ENCODE measurements at places on chromosomes 12 and 14. TPM values are rescaled to one million over a fixed set of nuclear protein-coding genes. Genes with fewer than 3 reads are reported as not detected.

MMP14 gene
- total RNA-seq = 804 TPM

LRTM2 gene
- total RNA-seq = not detected

USP44 gene
- 0.41 TPM for total RNA-seq

- no peak for DNase-seq
Observed at GRCh38 chr12:96400631-96401075, 414 bp upstream of the CDK17 start.

DNA sequence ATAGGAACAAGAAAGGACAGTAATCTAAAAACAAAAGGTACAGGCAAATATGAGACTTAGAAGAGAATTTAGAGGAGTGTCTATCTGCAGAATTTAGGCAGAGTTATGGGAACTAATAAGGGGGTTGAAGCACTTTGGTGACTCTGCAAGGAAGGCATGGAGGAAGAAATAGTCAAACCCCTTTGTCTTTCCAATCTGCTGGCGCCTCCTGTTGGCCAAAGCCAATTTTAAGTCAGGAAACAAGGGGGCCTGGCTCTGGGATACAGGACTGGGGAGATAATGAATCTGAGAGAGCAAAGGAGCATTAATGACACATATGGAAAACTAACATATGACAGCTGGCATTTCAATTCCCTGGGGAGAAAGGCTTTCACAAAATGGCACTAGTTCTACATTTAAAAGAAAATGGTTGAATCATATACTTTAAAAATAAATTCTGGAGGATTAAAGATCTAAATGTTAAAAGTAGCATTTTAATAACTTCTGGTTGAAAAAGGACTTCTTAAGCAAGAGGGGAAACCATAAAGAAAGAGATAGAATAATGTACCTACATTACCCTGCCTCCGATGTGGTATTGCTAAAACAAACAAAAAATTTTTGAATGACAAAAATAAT is 48.5 kb upstream of the CSRP2 start:
- peak; percentile 2 for DNase-seq

DNA sequence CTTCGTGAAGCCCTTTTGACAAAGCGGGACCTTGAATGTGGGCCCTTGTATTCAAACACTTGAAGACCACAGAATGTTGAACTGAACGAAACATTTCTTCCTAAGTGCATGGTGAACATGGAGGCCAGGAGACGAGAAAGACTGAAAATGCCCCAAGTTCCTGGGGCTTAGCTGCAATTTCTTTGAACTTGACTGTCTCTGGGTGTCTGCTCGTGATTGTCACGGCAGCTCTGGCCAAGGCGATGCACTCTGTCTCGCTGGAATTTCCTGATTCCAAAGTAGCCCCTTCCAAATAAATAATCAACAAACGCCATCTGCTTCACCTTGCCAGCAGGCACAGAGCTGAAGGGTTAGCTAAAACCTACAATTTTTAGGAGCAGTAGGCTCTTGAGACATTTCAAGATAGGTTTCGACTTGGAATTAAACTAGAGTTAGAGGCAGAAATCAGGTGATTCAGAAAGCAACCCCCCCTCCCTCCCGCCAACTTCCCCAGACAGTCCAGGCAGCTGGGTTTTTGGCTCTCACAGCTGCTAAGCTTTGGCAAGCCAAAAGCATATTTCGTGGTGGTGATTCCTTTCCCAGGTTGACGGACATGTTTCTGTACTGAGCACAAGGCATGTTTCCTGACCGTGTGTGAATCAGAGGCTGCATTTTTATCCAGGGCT is 13.5 kb upstream of the IRF2BPL start:
- DNase-seq = no peak

CCDC196 gene
- total RNA-seq = not detected

GRCh38 chr12:56948881-56949280 is 8.5 kb downstream of the RDH16 start:
- DNase-seq = no peak

DNA sequence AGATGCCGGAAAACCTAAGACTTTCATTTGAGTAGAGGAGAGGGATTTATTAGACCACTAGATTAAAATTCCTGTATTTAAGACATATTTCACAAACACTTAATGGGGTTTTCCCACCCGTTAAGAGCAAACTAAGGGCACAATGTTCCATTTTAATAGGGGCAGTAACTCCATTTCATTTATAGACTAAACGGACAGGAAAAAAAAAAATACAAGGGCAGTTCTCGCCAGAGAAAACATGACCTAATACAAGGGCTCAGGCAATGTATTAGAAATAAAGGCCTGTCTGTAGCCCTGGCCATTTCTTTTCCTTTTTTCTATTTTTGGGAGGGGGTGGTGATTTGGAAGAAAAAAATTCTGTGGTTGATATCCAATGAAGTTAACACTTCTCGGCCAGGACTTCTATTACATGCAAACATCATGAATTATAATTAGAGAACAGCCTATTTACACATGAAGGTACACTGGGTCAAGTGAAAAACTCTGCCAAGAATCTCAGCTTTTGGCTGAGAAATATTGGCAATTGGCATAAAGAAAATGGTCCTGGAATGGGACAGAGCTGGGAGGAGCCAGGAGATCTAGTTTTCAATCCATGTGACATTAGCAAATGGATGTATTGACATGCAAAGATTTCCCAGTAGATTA is 641.1 kb upstream of the TBX3 start:
- DNase-seq = no peak

BCL2L14 gene
- total RNA-seq = not detected
